Fibroblast of gingiva (primary cell): ENCODE measurements at places on chromosomes 1 and 21.

DNA sequence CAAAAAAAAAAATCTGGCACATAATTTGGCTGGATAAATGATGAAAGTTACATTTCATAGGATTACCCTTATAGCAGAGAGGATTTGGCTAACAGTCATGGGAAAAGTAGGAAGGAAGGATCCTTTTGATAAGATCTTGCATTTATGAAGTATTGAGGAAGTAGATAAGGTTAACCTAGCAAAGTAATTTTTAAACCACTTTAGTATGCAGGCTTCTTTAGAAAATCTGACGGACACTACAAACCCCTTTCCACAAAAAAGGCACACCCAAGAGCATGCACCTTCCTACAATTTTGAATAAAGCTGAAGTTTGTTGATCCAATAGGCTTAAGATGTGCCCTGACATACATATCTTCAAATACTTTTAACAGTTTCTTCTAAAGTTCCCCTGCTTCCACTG lies 275.2 kb downstream of the GRIK1 start:
- no peak for DNase-seq

- DNase-seq: no peak
Measured at GRCh38 chr21:42447732-42448131, 44.0 kb downstream of the UBASH3A start.

- DNase-seq: no peak
Measured at GRCh38 chr1:175174309-175175102, 18.1 kb downstream of the KIAA0040 start.

- DNase-seq: no peak
Measured at GRCh38 chr1:57590978-57591377, 167.1 kb upstream of the DAB1 start.

DNA sequence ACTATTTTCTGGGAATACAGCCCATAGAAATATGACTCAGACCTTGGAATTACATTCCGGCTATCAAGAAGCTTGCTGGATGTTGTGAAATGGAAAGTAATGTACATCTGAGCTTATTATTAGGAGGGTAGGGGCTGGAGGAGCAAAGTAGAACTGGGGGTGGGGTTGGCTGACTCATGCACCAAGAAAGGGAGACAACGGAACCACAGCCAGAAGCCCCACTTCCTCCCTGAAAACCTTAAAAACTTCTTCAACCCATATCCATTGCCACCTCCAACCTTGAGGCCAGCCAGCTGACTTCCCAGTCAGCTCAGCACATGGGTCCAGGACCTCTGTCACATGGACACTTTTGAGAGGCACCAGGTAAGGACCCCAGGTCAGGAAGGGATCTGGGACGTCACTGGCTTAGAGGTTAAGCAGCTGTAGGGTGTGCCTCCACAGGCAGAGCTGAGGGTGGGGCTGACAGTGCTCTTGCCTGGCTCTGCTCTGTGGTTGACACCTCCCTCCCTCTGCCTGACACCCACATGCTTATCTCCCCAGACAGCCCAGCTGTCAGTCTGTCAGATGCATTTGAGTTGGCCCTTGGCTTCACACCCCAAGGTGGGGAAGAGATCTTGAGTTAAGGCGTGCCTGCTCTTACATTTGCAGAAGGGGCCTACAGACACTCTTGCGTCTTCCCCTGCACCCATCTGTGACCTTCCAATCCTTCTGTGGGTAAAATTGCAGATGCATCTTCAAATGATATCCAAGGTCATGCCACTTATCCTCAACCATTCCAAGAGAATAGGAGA lies 5.7 kb upstream of the ZNF683 start:
- peak; percentile 91 for DNase-seq
